ENCODE measurements at places on chromosomes 3 and 15.

DNA sequence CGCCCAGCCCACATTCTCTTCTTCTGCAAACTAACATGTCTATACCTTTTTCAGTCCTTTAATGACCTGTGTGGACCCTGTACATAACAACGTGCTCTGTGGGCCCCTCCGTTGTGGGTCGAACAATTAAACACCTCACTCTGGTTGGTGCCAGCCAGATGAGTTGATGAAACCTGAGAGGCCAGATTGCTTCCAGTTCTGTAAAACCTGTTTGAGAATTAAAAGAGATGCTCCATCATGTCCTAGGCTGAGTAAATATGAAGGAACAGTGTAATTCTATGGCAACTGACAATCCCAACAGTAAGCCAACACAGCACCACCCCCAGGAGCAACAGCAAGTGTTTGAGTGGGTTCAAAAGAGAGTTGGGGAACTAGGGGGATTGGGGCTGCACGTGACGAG is 5.7 kb upstream of the THBS1 start:
- DNase-seq, result no peak

DNA sequence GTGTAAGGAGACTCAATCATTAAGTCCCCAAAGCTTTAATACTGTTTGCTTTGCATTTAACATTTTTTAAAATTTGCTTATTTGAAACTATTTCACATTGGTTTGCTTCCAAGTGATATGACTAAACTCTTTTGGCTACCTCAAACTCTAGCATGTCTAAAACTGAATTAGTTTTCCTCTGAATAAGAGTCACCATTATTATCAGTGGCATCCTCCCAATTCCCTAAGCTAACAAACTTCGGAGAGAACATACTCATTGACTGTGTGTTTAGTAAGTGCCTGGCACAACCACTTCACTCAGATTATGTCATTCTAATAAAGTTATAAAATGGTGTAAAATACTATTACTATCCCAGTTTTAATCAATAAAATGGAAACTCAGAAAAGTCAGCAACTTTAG is 21.9 kb downstream of the ATOSA start:
- DNase-seq, result no peak

DNA sequence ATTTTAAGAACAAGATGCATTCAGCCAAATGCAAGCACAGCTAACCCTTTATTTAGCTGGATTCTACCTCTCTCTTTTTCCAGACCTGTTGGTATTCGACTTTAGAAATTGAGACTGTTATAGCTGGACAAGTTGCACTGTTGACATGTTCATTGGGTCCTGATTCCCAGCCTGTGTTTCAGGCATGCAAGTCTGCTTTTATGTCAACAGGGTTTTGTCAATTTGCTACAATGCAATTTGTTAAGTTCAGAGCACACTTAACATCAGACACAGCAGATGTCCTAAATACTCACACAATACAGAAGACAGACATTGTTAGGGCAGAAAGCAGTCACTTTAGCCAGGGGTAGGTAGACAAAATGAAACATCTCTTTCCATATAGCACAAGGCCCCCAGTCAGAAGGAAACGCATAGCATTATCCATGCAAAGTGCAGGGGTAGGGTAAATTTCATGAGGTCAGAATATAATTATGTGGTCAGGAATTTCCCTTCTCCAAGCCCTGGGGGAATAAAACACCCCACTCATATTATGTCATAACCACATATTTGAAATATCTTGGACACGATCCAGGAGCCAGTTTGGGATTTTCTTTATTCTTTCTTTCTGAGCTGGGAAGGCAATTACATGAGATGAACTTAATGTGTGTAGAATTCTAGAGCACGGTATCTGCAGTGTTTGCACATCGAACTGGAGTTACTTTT is 504.1 kb downstream of the NTRK3 start:
- no peak for DNase-seq

DNA sequence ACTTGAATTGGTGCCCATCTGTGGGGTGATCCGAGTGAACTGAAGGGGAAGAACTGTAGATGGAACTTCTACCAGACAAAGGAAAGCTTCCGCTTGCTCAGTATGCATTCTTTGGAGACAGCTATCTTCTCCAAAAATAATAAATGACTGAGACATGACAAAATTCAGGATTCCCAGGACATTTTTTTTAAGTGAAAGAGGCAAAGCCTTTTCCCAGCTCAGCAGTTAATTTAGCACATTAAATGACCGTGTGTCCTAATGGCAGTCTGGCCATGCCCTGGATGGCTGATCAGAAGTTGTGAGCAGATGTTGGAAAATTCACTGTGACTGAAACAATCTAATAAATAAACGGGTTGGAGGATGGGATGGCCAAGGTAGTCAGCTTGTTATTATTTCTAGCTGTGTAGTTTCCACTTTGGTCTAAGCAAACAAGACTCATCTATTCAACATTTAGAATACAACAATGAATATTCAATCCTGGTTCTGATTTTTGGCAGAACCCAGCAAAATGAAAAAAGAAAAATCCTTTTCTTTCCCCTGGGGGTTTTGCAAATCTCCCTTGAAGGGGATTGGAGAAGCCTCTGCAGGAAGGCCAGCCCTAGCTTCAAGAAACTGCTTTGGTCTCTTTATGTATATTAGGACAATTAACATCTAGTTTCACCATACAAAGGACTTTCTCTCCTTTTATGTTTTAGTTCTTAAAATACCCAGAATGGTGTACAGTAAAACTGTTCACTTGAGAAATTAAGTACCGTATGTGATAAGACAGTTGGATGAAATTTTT is 540.9 kb upstream of the MDFIC2 start:
- DNase-seq, result no peak

- no peak for DNase-seq
Observed at GRCh38 chr3:77342688-77343087, 302.8 kb downstream of the ROBO2 start.

Data from globus pallidus (tissue), 1 donor.